Esophagus squamous epithelium (tissue), 5 donors: ENCODE measurements at places on chromosomes 2 and 18. TPM values are rescaled to one million over a fixed set of nuclear protein-coding genes. Genes with fewer than 3 reads are reported as not detected.

DNA sequence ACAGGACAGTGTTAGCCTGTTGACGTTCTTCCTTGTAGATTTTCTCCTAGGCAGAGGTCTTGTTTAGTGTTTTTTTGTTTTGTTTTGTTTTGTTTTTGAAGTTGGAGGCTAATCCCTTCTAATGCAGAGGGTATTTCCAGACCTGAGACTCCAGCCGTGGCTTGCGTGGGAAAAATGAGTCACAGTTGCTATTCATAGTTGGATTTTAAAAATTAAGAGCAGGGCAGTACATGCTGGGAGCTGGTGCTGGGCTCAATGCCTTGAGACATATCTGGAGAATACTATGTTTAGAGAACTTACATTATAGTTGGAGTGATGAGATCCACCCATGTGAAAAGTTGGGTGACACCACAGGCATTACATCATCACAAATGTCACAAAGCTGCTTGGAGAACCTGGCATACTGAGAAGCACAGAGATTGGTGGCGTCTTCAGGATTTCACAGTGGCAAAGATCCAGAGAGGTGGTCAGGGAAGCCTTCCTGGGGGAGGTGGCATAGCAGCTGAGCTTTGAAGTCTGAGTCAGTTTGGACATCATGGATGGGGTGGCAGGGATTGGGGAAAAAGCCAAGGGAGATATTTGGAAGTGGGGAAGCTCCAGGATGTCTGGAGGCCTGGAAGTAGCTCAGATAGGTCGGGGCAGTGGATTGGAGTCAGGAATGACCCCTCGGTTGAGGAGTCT lies 249.4 kb downstream of the LOXHD1 start:
- no peak for DNase-seq

- no peak for DNase-seq
Measured at GRCh38 chr18:59461171-59461570, 102.1 kb upstream of the LMAN1 start.

GRCh38 chr18:79875931-79876461 lies 75.5 kb downstream of the SLC66A2 start:
- no peak for DNase-seq

GRCh38 chr2:11889101-11889850 lies 142.8 kb downstream of the LPIN1 start:
- DNase-seq = no peak

DNA sequence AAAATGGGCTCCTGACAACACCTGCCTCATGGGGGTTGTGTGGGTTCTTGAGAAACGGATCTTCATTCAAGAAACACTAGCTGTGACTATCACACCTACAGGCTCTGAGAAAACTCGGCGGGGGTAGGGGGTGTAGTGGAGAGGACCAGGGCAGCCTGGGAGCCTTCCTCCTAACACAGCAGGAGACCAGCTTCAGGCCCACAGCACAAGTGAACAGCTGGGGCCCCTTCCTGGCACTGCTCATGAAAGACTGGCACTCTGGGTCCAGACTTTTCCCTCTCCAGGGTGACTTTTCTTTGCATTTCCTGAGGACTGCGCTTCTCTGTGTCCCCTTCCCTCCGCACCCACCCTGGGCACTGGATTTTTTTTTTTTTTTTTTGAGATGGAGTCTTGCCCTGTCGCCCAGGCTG lies 7.2 kb upstream of the SEMA4C start:
- DNase-seq = no peak

DNA sequence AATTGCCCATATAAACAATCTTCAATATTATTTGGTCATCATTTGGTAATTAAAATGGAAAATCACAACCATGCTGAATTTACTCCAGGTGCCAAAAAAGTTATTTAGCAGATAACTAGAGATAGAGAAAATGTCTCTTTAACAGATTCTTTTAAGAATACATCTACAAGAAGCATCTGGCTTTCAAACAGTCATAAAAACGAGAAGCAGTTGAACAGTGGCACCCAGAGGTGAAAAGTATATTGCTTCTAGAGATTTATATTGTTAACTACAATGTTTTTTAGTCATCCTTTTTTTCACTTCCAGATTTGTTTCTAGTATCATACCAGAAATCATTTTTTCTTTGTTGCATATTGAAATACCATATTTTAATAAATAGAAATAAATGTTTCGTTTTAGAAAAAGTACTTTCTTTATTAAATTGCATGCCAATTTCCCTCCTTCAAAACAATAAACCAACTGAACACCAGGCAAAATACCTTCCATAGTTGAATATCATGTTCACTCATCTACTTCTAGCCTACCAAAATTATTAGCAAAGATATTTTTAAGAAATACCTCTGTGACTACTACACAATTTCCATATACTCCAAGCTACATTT lies 65.4 kb upstream of the HNRNPA3 start:
- DNase-seq = no peak

Gene RUFY4
- total RNA-seq = not detected

Gene IL1RL2
- total RNA-seq = 6.7 TPM

Gene TEX261
- total RNA-seq = 26.9 TPM
